GM19239 (cell line): ENCODE measurements at places on chromosomes 7 and 10.

DNA sequence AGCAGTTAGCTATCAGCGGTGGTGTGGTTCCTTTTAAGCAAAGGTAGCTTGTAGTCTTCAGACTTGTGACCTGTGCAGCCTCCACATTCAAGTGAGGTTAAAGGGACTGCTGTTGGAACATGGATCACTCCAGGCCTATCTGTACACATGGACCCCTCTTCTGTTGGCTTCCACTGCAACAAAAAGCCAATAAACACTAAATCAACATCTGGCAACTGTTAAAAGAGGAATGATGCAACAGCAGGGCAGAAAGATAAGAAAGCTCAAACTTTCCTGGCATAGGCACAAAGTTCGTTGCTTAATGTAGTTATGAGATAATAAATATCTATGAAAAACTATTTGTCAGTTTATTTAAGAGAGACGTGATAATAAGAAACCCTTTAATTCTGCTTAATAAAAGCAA lies 4.0 kb upstream of the MINPP1 start:
- DNase-seq: no peak

- no peak for DNase-seq
Observed at GRCh38 chr10:113094114-113094486, 144.1 kb downstream of the TCF7L2 start.

GRCh38 chr10:89115876-89116627 lies 91.1 kb downstream of the CH25H start:
- no peak for DNase-seq

DNA sequence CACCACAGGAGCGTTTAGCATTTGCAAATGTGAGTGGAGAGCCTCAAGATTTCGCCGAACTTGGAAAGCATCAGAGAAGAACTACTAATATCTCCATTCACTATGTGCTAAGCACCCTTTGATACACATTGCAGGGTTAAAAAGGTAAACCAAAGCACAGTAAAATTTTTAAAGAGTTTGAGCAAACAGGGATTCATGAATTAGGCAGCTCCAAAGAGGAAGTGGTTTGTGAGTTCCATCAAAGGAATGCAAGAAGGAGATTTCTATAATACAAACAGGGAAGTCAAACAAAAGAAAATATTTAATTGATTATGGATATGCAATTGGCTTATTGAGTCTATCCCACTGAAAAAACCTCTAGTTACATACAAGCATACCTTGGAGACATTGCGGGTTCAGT lies 81.1 kb upstream of the TMEM72 start:
- no peak for DNase-seq

DNA sequence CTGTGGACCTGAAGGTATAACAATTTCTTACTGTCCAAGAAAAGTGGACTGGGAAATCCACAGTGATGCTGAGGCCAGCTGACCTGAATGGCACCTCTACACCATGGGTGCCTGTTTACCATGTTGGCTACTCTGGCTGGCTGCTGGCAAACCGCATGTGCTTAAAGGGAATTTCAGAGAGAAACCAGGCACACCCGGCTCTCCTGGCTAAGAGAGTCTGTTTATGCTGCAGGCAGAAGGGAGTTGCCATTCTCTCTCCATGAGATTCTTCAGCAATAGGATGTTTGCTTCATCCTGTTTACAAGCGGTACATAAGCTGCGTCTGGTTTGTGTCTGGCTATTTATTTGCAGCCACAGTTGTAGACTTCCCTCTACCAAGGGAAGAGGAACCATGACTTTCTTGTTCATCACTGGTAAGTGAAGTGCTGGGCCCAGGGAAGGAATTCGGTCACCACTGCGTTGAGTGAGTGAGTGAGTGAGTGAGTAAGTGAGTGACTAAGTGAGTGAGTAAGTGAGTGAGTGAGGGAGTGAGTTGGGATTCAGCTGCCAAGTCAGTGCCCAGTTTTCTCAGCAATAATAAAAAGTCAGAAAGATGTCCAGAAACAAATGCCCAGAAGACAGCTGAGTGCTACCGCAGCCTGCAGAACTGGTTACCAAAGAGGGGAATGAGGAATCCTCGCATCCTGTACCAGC lies 90.4 kb downstream of the COBL start:
- no peak for DNase-seq

GRCh38 chr10:121615435-121615793 lies 17.2 kb upstream of the FGFR2 start:
- DNase-seq: no peak

DNA sequence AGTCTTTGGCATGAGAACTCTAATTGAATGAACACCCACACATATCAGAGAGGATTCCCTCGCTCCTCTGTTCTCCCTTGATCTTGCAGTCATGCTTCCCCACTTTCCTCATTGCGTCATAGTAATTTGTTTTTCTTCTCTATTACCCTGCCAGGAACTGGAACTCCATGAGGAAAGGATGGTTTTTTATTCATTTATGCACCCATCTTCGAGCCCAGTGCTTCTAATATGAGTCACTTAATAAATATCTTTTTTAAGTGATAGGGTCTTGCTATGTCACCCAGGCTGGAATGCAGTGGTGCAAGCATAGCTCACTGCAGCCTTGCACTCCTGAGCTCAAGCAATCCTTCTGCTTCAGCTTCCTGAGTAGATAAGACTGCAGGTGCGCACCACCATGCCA lies 83.5 kb downstream of the OTUD1 start:
- DNase-seq: no peak

GRCh38 chr10:27242951-27243551 lies 2.5 kb upstream of the ACBD5 start:
- no peak for DNase-seq

DNA sequence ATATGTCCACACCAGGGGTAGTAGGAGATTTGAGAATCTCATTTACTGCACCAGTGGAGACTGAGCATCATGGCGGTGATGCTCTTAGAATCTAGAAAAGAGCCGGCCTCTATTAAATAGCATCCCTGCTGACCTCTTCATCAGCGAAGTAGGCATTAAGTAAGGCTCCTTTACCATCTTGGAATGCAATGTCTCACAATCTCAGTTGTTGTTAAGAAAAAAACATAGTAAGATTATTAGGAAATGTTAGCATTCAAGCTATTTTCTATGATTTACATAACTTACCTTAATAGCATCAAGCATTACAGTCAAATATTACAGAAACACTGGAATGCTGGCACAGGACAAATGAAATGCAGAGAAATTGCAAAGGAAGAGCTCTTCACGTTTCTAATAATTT lies 54.5 kb downstream of the ORC5 start:
- DNase-seq: no peak

DNA sequence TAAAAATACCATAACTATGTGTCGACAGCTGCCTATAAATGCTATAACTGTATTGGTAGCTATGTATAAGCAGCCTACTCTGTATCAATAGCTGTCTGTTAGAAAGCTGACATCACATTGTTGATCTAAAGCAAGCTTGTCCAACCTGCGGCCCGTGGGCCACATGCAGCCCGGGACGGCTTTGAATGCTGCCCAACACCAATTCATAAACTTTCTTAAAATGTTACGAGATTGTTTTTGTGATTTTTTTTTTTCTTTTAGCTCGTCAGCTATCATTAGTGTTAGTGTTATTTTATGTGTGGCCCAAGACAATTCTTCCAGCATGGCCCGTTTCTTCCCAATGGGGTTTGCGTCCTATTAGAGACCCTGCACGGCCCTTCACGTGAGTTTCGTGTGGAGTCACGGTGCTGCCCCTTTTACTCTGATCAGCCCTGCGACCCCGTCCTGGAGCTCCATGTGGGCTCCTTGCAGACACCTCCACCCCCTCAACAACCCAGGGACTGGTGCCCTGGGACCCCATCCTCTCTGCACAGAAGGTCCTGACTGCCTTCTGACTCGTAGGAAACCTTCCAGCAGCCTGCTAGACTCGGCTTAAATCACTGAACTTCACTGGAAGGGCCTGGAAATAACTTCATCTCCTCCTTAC lies 4.5 kb upstream of the PRKAR1B start:
- no peak for DNase-seq

GRCh38 chr7:83794829-83795228 lies 145.9 kb upstream of the SEMA3E start:
- no peak for DNase-seq

- no peak for DNase-seq
Observed at GRCh38 chr10:66514666-66515065, 411.2 kb upstream of the LRRTM3 start.

DNA sequence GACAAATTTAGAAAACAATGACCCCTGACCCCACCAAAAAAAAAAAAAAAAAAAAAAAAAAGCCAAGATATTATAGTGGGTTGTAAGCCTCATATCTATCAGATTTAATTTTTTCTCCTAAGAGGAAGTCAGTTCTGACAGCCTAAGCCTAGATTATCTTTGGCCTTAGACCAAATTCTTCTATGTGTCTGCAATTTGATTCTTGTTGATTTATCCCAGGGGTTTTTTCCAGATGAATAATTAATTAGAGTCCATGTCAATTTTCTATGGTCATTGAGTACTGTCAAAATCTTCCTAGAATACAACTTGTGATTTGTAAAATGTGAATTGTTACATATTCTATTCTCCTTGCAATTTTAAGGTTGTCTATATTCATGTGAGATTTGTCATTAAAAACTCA lies 151.6 kb upstream of the CACNA2D1 start:
- no peak for DNase-seq

DNA sequence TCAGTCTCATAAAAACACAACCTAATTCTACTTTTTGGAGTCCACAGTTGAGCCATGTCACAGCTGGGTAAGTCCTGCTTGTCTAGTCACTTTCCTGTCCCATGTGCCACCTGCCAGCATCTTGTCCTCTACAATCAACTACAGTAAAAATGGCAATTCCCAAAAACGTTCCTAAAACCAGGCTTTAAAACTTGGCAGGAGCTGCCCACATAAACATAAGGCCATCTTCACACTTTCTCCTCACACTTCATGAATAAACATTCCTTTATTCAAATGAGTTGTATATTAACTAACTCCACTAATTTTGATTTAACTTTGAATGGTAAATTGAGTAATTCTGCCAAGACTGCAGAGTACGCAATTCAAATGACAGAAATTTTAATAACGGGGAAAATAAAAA lies 49.5 kb downstream of the SFMBT2 start:
- no peak for DNase-seq

DNA sequence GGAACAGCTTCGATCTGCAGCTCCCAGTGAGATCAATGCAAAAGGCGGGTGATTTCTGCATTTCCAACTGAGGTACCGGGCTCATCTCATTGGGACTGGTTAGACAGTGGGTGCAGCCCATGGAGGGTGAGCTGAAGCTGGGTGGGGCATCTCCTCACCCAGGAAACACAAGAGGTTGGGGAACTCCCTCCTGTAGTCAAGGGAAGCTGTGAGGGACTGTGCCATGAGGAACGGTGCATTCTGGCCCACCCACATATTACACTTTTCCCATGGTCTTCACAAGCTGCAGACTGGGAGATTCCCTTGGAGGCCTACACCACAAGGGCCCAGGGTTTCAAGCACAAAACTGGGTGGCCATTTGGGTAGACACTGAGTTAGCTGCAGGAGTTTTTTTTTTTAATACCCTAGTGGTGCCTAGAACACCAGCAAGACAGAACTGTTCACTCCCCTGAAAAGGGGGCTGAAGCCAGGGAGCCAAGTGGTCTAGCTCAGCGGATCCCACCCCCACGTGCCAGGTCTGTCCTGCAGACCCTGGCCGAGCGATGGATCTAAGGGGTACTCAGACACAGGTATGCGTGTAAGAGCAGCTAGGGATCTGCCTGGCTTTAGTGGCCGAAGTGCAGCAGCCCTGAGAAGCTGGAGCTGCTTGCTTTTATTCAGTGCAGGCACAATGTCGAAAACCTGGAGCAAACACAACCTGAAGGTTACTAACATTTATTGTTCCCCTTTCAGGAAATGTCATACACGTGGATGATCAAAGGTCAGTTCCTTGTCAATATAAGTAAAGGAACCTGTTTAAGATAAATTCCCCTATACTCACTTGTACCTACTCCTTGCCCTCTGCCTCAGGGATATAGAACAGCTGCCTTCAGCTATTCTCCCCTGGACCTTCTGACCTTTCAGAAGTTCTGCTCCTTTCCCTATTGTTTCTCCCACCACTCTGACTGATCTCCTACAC lies 3.1 kb upstream of the SAMD9 start:
- DNase-seq: no peak

DNA sequence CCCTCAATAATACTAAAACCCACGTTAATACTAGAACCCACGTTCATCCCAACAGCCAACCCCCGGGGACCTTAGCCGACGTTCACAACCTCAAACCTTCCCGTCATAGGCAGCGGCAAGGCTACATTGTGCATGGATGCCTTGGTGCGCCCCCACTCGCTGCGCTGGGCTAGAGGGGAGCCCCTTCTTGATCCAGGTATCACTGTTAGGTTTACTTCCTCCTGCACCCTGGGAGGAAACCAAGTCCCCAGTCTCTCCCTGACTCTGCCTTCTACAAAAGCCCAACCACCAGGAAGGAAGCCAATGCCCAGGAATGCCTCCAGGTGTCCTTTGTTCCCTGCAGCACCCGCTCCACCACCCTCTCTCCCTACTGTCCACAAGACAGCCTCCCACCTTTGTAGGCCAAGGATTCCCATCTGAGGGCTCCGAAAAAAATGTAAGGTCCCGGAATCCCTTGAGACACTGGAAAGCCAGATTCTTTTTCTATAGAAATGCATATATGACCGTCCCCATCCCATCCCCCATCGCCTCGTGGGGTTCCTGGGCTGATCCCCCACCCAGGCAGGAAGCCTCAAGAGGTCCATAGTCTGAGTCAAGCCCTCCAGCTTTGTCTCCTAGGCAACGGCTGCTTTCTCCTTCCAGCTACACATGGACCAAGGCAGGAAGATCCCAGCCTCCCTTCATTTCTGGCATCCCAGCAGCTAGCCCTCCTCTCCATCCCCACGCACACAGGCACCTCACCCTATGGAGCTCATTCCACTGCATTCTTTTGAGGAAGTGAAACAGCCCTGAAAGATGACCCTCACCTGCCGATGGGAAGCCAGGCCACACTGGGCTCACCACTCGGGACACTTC lies 25.2 kb downstream of the CTBP2 start:
- DNase-seq: no peak

DNA sequence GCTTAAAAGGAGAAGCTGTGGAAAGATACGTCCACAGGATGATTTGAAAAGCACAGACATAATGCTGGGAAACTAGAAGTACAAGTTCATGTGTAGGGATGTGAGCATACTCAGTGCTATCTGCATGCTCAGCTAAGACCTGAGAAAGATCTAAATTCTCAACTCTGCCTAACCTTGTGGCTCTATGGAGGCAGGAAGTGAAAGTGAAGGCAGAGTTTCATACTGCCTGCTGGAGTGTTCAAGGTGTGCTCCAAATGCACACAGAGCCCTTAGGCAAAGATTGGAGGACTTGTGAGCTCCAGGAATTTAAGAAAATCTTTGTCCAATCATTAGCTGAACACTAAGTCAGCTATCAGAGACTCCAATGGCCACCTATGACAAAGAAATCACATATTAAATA lies 190.9 kb downstream of the RNLS start:
- DNase-seq: no peak

GRCh38 chr7:17069146-17069545 lies 187.4 kb upstream of the AGR3 start:
- DNase-seq: no peak

DNA sequence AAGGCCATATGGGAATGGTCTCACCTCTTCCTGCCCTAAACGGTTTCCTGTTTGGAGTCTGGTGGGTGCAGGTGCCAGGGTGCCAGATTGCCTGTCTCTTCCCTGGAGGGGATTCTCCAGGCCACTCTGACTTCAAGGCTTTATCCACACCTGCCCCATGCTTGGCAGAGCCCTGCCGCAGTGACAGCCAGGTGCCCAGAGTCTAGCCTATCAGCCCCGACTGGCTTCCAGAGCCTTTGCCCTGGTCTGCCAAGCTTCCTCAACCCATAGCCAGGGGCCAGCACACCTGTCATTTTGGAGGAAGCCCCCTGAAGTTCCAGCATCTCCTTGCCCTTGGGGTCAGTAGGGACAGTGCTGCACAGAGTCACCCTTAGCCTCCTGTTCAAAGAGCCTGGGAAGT lies 21.6 kb downstream of the TBATA start:
- no peak for DNase-seq

GRCh38 chr10:116723428-116724281 lies 18.7 kb downstream of the HSPA12A start:
- DNase-seq: no peak
